GM23248 (cell line): ENCODE measurements at places on chromosomes 2 and 18. TPM values are rescaled to one million over a fixed set of nuclear protein-coding genes. Genes with fewer than 3 reads are reported as not detected.
A peak's percentile ranks its signal among the peaks of the same experiment; 100 is the strongest.

Gene LIMS1
- 122 and 131 TPM in 2 replicates for total RNA-seq

Gene DTNA
- 4.2 and 14.5 TPM in 2 replicates for total RNA-seq

Gene NGEF
- total RNA-seq: 0.43 TPM in 1 of 2 replicates, not detected in the other

Gene ASB18
- total RNA-seq: not detected in 2 replicates

Gene ANKRD30B
- not detected in 2 replicates for total RNA-seq

Gene BCL11A
- 1.8 and 3.5 TPM in 2 replicates for total RNA-seq

Gene DPP4
- total RNA-seq: 33.5 and 39.9 TPM in 2 replicates

Gene ST8SIA3
- not detected in 2 replicates for total RNA-seq

Gene EPAS1
- total RNA-seq: 66.3 and 73.8 TPM in 2 replicates

Gene PXDN
- total RNA-seq: 263 and 291 TPM in 2 replicates

Gene CWC22
- total RNA-seq: 12.4 and 17.3 TPM in 2 replicates

Gene TUBA3E
- total RNA-seq: not detected in 2 replicates

Gene COL4A4
- total RNA-seq: 0.76 and 1.0 TPM in 2 replicates

DNA sequence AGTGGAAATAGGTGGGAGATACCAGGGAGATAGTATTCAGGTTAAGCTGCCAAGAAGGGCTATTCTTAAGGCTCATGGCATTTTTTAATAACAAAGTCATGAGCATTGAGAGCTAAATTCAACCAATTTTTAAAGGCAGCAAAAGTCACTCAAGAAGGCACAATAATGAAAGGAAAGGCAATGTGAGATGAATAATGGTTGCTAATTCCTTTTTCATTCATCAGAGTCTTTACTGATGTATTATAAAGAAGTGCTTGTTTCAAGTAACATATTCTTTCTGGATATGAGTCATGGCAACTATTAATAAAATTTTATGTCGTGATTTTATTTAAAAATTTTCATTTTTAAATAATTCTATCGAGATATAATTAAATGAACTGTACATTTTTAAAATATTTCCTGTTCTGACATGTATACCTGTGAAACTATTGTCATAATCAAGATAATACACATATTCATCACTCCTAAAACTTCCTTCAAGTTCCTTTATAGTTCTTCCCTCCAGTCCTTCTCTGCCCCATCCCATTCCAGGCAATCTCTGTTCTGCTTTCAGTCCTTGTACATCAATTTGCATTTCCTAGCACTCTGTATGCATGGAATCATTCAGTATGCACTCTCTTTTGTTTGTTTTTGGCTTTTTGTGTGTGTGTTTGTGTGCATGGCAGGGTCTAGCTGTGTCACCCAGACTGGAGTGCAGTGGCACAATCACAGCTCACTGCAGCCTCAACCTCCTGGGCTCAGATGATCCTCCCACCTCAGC, 40.8 kb downstream of the VWC2L start:
- DNase-seq: no peak

DNA sequence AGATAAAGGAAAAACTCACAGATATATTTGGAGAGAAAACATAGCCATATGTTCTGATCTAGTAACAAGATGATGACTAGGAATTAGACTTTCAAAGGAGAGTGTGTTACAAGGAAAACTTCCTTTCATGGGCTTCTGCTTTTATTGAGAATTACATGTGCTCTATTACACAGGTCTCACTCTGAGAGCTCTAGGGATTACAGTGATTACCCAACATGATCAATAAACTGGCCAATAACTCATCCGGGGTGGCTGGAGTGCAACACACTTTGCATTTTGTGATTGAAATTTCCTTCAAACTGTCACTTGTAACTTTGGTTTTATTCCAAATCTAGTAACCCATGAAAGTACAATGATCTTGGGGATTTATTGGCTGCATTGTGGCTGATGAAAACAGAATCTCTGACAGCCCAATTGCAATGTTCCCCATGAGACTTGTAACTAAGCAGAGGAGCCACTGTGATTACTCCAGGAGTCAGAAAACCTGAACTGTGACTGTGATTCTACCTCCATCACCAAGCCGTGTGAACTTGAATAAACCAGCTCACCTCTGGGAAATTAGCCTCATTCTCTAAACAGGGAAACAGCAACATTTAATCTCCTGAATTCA, 40.2 kb upstream of the LRRC30 start:
- DNase-seq: no peak

GRCh38 chr2:2655453-2656114, 324.5 kb upstream of the MYT1L start:
- no peak for DNase-seq

GRCh38 chr2:231464576-231465540, 574 bp upstream of the NCL start:
- peak; percentile 100 for DNase-seq

DNA sequence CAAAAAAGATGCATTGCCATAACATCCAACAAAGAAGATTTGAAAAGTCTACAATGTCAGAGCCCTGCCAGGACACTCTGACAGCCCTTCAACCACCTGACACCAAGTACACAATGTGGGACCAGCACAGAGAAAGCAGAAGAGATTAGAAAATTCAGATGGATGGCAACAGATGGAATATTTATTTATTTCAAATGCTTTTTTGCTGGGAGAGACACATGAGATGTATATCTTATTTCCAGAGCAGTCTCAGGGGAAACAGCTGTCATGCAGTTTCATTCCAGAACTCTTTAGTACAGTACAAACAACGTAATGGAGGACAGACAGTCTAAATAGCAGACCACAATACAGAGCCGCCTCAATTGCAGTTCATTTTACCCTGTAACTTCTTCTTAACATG, 110.1 kb downstream of the MAIP1 start:
- no peak for DNase-seq

DNA sequence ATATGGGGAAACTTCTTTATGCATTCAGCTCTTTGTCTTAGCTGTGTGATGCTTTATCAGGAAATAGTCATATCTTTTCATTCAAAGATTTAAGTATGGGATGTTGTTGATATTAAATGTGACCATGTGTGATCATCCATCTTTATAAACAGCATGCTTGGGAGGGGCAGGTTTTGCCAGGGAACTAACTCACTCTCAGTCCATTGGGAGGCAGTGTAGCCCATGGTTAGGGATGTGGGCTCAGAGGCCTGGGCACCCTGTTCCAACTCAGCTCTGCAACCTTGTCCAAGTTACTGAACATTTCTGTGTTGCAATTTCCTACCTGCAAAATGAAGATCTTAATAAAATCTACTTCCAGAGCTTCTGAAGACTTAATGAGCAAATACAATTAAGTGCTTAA, 92.0 kb upstream of the BCL2L11 start:
- DNase-seq: no peak

- DNase-seq: peak; percentile 54
Observed at GRCh38 chr18:41906528-41907146, 48.4 kb upstream of the PIK3C3 start.

DNA sequence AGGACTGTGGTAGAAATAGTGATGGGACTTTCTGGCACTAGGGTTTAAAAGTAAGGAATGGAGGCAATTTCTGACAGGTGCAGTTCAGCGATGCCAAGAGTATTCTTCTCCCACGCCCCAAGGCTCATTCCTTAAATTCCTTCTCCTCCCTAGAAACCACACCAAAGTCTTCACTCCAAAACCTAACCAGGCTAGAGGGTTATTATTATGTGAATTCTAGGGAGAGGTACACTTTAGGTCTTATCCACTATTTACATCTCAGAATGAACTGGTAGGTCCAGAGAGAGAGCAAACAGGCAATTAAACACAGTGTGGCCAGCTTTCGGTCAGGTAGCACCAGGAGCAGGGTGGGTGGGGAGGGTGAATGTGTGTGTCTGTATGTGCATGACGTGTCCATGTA, 11.4 kb downstream of the IL1F10 start:
- DNase-seq: no peak

GRCh38 chr2:144711630-144712549, 192.0 kb upstream of the ZEB2 start:
- DNase-seq: no peak

- no peak for DNase-seq
Observed at GRCh38 chr2:22996911-22997310, 388.1 kb upstream of the KLHL29 start.

DNA sequence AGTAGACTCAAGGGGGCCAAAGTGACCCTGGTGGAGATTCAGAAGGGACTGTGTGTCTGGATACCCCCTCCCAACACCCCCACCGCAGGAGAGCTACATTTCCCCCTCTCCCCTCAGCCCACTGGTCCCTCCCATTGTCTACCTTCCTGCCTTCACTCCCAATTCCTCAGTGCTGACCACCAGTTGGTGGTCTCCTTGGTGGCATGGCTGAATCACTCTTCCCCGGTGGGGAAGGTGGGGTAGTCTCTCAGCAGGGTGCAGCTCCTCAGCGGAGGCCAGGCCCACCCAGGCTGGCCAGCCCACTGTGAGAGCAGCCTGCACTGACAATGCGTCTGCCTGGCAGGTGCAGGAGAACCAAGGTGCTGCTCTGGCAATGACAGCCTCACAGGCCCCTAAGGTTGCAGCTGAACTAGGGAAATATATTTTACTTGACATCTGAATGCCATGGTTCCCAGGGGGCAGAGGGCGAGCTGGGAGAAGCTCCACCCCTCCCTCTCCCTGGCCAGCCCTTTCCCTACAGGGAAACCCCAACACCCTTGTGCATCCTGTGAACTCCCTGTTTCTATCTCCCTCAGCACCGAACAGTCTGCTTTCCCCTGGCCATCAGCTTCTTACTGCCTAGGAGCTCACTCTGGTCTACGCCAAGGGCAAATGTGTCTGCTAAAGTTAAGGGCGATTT, 62.6 kb upstream of the PAX8 start:
- DNase-seq: no peak

GRCh38 chr2:46798998-46799698, 116.5 kb downstream of the MCFD2 start:
- peak; percentile 91 for DNase-seq

GRCh38 chr2:2039826-2040225, 291.2 kb downstream of the MYT1L start:
- no peak for DNase-seq

GRCh38 chr2:96250188-96250587, 15.6 kb downstream of the TMEM127 start:
- no peak for DNase-seq

DNA sequence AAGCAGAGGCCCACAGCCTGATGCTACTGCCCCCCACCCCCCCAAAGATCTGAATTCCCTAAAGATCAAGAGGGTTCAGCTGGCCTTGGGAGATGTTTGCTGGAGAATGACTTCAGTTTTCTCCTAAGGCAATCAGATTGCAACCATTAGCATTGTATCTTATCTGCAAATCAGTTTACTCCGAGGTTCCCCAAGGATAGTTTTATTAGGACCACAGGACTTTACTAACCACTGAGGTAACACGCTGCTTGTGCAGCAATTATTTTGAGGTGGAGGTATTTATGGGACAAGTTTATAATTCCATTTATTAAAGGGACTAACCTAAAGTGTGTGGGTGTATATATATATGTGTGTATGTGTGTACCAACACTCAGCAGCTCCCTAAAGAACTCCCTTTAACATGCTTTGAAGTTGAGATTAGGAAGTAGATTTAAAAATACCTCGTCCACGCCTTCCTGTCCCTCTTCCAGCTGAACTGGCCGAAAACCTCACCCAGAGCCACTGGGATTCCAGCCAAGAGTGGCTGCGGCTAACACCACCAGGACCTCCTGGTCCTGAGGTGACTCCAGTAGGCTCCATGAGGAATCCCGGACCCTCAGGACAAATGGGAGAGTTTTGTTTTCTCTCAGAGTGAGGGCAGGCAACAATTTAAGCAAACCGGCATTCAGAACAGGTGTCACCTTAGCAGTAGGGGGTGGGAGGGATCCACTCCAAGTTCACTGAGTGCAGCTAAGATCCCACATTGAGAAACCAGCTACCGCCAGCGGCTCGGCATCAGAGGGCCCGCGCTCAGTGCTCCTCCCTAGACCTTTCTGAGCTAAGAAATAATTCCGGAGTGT, 3.0 kb upstream of the DLX1 start:
- no peak for DNase-seq

GRCh38 chr2:189570570-189571031, 10.0 kb downstream of the SLC40A1 start:
- DNase-seq: peak; percentile 63

DNA sequence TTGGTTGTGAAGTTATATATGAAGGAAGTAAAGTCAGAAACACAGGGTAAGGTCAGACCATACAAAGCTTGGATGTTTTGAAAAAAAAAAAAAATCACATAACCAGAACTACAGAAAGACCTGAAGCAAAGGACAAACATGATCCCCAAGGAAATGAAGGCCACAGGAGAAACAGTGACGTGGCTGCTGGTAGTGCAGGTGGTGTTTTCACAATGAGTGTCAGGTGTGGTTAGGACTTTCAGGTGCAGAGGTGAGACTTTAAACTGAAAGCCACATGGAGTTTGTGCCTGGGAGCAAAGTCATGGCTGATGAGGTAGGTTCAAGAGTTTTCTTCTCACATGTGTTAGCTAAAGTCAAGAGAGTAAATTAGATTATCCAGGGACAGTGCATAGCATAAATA, 270.7 kb downstream of the PIEZO2 start:
- no peak for DNase-seq

DNA sequence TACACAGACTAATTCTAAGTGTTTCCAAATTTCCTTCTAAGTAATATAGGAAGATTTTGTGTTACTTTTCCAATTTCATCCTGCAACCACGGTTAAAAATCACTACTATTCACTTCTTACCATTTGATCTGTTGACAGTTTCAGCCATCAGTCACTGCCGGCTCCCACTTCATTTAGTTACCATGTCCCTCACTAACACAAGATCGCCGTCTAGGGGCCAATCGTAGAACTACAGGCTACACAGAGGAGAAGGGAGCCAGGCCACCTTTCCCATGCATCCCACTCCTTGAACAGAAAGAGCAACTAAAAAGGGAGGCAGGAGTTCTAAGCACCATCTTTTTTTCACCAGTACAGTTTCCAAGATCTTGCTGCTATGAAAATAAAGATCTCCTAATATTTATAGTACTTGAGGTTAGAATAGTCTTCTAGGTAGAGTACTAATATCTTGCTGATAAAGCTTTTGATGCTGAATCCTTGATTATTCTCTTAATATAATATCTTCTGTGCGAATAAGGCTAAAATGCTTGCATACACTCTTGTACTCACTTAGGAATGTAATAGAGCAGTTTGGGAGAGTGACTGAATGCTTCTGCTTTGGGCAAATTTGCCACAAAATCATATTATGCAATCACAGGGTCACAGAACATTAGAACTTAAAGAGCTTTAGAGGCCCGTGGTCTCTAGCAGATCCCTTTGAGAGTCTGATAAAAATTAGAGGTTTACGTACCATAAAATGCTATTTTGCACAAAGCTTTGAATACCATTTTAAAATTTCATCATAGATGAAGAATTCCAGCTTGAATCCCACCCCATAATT, 39.5 kb upstream of the CYP1B1 start:
- peak; percentile 71 for DNase-seq

- no peak for DNase-seq
Observed at GRCh38 chr2:169525434-169525833, 15.9 kb downstream of the KLHL41 start.
